ENCODE measurements at places on chromosomes 3 and 15. TPM values are rescaled to one million over a fixed set of nuclear protein-coding genes. Genes with fewer than 3 reads are reported as not detected.
A peak's percentile ranks its signal among the peaks of the same experiment; 100 is the strongest.

DNA sequence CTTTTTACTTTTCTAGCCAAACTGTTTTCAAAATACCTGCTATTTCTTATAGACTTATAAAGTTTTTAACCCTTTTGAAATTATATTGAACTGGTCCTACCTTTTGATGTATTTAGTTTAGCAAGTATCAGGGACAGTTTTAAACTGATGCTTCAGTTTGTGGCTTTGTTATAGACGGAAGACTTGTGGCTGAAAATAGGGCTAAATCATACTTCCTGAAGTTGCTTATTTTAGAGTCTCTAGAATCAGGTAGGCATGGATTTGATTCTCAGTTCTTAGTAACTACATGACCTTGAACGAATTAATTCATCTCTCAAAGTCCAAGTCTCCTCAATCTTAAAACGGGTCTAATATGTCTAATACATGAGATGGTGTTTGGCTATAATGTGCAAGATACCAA, 322.8 kb downstream of the RAP2B start:
- DNase-seq, result no peak

CAMKV gene
- polyA plus RNA-seq, result 0.20 TPM

ZNF654 gene
- 11.3 TPM for polyA plus RNA-seq

STXBP5L gene
- polyA plus RNA-seq, result 0.03 TPM

- peak; percentile 38 for DNase-seq
These were observed 2.6 kb upstream of the APEH start for GRCh38 chr3:49671291-49672288.

LRTM1 gene
- not detected for polyA plus RNA-seq

YEATS2 gene
- 17.2 TPM for polyA plus RNA-seq

DNA sequence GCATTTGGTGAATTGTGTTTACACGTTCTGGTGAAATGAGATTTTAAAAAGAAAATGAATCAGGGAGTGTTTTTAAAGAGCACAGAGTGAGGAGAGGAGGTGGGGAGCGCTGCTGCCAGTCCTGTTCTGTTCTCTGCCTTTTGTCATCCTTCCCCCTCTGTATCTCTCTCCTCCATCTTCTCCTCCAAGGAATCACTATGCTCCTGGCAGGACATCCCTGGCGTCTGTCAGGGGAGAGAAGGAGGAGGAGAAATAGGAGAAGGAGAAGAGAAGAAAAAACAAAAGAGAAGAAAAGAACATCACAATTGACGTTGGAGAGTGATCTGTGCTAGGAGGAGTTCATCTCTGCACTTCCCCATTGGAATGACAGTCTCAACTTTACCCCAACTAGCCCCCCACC, 627.6 kb upstream of the TBL1XR1 start:
- no peak for DNase-seq

CRYGS gene
- 0.73 TPM for polyA plus RNA-seq

CCR3 gene
- polyA plus RNA-seq, result 0.20 TPM

DNA sequence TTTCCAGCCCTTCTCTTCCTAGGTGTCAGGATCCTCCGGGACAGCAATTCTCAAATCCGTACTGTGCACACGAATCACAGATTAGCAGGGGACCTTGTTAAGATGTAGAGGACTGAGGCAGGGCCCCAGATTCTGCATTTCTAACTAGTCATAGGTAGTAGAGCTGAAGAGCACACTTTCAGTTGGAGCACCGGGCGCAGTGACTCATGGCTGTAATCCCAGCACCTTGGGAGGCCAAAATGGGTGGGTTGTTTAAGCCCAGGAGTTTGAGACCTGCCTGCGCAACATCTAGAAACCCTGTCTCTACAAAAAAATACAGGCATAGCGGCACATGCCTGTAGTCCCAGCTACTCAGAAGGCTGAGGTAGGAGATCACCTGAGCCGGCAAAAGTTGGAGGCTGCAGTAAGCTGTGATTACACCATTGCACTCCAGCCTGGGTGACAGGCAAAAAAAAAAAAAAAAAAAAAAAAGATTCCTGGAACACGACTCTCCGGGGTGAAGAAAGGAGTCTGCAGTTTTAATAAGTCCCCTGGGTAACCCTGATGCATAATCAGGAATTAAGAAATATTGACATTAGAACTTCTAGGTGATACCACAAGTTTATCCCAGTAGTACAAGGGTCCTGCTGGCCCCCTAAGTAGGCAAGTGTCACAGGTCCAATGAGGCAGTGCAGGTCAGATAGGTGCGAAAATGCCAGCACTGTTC, 21.4 kb upstream of the IGDCC3 start:
- no peak for DNase-seq

ZNF860 gene
- not detected for polyA plus RNA-seq

GPR160 gene
- polyA plus RNA-seq, result 56.0 TPM

DNA sequence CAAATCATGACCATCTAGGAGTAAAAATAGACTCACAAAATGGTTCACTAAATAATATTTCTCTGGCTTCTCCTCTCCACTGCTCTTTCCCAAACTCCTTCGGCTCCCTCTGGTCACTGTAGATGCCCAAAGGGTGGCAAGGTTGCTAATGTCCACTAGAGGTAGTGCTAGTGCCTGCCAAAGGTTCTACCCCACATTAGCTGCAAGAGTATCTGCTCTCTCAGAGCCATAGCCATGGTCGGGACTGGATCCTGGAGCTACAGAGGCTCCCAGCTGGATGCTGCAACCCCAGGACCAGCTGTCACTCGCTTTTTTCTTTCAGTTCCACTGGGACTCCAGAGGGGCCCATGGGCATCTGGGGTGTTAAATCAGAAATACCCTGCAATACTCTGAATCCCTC, 8.5 kb downstream of the HTR3D start:
- no peak for DNase-seq

MED12L gene
- 0.10 TPM for polyA plus RNA-seq

WDR93 gene
- polyA plus RNA-seq, result not detected

- no peak for DNase-seq
These were observed 355.5 kb downstream of the TIGIT start for GRCh38 chr3:114649331-114649730.

MYL3 gene
- not detected for polyA plus RNA-seq

- DNase-seq, result no peak
These were observed 271.4 kb downstream of the POLQ start for GRCh38 chr3:121274411-121274810.

- DNase-seq, result no peak
These were observed 107.4 kb upstream of the ACP3 start for GRCh38 chr3:132209855-132210254.

DNA sequence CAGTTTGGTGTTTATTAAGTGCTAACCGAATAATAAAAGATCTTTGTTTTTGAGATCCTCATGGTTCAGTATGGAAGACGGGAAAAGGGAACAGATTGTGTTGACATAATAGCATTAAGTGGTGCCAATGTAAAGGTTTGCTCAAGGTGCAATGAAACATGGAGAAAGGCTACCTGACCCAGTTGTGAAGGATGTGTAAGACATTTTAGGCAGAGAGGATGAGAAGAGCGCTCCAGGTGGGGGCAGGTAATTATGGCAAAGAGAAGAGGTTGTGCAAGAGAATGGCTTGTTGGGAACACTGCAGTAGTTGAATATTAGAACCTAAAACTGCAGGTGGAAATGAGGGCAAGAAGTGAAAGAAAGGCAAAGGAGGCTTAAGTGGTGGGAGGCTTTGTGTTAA, 140.8 kb downstream of the DIPK2A start:
- no peak for DNase-seq

GPR15 gene
- 146 TPM for polyA plus RNA-seq

ATP13A5 gene
- polyA plus RNA-seq, result not detected

- DNase-seq, result no peak
These were observed 88.2 kb downstream of the AP4E1 start for GRCh38 chr15:50996641-50997040.

GRCh38 chr3:182331341-182331740, 462.0 kb upstream of the ATP11B start:
- no peak for DNase-seq

DNA sequence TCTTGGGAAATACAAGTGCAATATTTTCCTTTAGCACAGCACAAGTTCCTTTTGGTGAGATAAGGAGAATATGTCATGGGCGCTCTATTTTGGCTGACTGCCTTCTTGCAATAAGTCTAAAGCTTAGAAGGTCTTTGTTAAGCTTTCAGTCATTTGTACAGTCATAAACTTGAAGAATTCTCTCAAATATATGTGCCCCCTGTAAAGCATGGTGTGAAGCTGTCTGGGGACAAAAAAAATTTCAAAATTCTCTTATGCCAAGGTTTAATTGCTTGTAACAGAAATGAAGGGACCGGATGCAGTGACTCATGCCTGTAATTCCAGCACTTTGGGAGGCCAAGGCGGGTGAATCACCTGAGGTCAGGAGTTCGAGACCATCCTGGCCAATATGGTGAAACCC, 21.7 kb upstream of the ARID3B start:
- no peak for DNase-seq

GRCh38 chr3:51390246-51391074, 625 bp upstream of the RBM15B start:
- no peak for DNase-seq

Measured in GM12878 (cell line).